ENCODE measurements at places on chromosomes 13 and 19.

GRCh38 chr13:39298951-39299350, 260.7 kb downstream of the NHLRC3 start:
- no peak for DNase-seq

DNA sequence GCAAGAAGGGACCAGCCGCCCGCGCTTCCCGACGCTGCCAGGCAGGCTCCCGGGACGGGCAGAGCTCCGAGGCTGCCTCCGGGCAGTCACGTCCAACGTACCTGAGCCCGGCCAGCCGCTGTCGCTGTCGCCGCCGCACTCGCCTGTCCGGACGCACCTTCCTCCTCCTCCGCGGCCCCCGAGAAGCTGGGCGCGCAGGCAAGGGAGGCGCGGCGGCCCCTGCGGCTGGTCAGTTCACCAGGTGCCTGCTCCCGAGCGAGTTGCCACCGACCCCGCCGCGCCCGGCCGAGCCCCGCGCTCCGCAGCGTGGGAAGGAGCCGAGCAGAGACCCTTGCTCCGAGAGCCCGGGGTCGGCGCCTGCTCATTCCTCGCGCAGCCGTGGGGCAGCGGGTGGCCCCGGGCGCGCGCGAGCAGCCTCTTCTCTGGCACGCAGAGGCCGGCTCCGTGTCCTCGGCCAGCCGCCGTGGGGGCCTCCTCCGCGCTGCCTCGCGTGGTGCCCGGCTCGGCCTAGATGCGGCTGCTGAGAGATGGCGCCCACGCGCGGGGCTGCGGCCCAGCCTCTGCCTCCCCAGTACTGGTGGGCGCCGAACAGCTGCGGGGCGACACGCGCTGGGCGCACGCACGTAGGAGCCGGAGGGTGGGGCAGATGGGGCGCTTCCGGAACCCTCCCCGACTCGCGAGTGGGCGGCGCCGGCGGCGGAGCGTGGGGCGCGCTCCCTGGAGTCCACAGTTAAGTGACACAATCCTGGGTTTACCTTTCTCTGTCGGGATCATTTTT, 419.4 kb downstream of the UQCRFS1 start:
- DNase-seq = peak; percentile 10

DNA sequence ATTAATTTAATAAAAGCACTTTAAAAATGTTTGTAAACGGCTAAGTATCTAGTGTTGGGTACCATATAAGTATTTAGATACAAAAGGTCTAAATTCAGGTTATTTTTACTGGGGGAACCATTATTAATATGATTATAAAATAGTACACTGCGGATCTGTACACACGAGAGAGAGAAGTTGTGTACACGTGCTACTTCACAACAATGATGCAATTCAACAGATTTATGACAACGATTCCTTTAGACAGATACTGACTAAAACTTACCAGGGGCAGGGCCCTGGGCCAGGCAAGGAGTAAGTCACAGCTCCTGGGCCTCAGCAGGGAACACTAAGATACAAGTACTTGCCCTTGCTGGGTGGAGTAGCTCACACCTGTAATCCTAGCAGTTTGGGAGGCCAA, 29.1 kb upstream of the TPTE2 start:
- no peak for DNase-seq

DNA sequence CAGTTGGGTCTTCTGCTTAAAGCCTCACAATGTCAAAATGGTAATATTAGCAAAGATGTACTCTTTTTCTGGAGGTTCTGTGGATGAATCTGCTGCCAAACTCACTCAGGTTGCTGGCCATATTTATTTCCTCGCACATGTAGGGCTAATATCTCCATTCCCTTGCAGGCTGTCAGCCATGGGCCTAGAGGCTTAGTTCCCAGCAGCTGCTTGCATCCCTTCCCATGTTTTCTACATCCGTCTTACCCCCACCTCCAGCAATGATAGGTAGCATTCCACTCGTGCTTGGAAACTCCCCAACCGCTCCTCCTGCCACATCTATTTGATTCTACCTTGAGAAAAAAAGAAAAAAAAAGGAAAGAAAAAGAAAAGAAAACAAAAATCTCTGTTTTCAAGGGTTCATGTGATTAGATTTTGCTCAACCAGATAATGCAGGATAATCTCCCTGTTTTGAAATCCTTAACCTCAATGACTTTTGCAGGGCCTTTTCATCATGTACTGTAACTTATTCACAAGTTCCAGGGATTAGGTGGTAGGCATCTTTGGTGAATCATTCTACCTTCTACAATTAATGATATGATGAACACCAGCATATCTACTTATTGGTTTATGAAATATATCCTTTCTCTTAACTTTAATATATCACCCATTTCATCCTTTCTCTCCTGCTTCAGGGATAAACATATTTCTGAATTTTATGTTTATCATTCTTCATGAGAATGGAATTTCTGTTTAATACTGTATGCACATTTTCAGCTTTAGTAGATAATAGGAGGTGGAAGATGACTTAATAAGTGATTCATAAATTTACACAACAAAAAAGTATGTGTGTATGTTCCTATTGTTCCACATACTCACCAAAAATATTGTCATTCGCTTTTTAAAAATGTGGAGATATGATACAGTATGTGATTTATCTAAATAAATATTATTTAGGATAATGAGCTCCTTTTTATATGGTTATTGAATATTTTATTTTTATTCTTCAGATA, 931.9 kb downstream of the SLITRK5 start:
- DNase-seq = no peak

DNA sequence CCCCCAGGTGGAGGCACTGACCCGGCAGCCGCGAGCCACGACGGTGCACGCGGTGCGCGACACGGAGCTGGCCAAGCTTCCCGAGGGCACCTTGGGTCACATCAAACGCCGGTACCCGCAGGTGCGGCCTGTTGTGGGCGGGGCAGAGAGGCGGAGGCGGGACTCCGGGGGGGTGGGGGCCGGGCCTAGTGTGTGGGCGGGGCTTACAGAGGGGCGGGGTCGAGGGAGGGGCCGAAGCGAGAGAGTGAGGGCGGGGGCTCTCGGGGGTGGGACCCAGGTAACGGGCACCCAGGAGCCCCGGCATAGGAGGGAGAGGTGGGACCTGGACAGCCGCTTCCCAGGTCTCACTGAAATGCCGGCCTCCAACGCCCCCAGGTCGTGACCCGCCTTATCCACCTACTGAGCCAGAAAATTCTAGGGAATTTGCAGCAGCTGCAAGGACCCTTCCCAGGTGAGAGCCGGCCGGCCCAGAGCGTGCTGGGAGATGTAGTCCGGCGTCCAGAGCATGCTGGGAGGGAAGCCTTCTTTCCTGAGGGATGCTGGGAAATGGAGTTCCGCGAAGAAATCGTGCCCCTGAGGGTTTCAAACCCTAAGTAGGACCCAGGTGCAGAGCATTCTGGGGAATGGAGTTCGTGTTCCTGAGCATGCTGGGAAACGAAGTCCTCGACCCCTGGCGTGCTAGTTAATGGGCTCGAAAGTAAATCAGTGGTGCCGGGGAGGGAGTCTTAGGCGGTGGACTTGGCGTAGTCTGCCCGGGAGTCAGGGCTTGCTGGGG, 15.7 kb downstream of the PNPLA6 start:
- DNase-seq = no peak

GRCh38 chr19:21109116-21109515, 27.1 kb downstream of the ZNF714 start:
- no peak for DNase-seq

DNA sequence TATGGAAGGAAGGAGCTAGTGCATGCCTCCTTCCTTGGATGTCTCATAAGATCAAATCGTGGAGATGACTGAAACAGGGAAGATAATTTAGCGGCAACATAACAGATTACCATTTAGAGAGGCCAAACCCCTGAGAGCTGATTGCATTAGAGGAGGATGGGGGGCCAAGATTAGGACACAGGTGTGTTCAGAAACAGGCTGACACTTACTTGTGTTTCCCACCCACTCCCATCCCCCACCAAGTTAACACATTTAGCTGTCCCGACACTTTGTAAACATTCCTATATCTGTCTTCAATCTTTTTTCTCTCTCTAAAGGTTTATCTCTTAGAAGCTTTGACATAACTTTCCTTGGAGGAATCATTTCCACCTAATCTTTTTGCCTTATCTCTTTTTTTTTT, 48.8 kb upstream of the KCTD4 start:
- no peak for DNase-seq

GRCh38 chr19:33296488-33296971, 5.8 kb downstream of the CEBPA start:
- DNase-seq = no peak

DNA sequence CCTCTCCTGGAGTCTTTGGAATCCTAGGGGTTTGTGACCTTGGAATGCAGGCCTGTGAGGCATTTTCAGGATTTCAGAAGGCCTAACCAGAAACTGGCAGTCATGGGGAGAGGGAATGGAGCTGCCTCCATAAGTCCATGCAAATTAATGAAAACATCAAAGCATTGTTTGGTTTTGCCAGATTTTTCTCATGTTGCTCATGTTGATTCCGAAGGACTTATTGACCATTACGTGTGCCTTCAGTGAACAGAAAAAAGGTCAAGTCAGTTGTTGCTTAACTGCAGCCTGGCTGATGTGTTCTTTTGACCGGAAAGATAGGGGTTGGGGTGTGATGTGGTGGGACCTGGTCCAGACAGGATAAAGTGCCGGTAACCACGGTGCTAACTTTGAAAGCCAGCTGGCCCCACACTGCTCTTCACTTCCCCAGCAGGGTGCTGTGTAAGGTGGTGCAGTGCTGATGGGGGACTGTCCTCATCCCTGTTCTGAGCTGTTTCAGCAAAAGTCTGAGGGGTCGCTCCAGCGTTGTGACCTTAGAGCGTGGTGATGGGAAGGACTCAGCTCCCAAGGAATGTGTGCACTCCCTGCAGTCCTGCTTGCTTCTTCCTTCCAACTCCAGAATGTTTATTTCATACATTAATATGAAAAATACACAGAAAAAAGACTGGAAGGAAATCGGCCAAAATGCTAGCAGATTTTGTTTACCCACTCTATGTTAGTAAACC, 3.5 kb downstream of the RNF113B start:
- DNase-seq = no peak
